Inflammatory macrophage treated with lipopolysaccharide for 4 hours (primary cell): ENCODE measurements at places on chromosomes 1 and 21.

- peak; percentile 86 for DNase-seq
These were observed 73.0 kb upstream of the LAPTM5 start for GRCh38 chr1:30830537-30830936.

- no peak for DNase-seq
These were observed 102.9 kb downstream of the GABPA start for GRCh38 chr21:25837533-25838265.

GRCh38 chr1:16145030-16145661 lies 10.7 kb downstream of the EPHA2 start:
- no peak for DNase-seq

DNA sequence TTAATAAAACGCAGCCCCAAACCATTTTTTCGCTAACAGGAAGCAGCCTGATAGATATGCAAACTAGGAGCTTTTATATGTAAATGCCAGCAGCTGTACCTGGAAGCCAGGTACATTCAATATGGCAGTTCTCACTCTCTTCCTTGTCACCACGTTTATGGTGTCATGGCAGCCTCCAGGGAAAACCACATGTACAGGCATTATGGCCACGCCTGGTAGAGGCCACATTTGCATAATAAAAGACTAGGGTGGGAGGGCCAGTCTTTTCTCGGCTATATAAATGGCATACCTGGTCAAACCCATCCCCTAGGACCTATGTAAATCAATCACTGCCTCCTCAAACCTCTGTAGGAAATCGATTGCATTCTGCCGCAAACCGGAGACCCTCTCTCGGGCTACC lies 247.5 kb downstream of the NEGR1 start:
- DNase-seq = no peak

- no peak for DNase-seq
These were observed 34.4 kb upstream of the RNF19B start for GRCh38 chr1:32998997-32999396.

DNA sequence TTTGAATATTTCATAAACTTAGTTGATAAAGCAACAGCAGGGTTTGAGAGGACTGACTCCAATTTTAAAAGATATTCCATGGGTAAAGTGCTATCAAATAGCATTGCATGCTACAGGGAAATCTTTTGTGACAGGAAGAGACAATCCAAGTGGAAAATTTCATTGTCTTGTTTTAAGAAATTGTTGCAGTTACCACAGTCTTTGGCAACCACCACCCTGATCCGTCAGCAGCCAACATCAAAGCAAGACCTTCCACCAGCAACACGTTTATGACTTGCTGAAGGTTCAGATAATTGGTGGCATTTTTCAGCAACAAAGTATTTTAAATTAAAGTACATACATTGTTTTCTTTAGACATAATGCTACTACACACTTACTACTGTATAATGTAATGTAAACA lies 47.8 kb downstream of the ADGRL4 start:
- no peak for DNase-seq
